ENCODE measurements at places on chromosomes 4 and X.

DNA sequence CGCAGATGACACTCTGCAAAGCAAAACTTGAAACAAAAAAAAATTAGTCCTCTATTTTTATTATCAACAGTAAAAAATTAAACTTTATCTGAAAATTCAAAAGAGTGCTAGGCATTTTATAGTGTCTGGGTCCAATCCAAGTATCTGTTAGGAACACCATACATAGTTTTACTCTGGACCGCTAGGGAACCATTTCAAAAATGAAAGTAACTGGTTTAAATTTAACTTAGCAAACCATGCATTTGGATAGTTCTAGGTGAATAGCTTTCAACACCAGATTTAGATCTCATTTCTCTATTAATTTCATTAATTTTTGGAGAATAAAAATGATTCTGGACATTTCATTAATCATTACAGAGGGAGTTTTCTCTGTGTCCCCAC lies 1.2 kb downstream of the KLKB1 start:
- DNase-seq, result peak; percentile 29

GRCh38 chrX:19840899-19841648 lies 46.3 kb downstream of the SH3KBP1 start:
- DNase-seq, result peak; percentile 3

DNA sequence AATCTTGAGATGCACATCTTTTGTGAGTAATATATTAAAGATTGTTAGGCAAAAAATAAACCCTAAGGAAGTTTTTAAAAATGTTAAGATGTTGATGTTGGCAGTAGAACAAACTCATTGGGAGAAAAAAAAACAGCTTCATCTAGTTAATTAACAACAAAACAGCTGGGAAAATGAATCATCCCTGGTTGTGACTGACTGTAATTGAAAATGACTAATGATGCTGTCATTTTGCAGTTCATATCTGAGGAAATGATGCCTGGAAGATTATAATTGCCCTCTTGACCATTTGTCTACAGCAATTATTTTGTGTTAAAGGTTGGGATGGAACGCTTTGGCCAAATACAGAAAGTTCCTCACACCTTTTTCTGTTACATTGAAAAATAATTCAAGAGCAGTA lies 760.4 kb upstream of the FTHL17 start:
- DNase-seq, result no peak

- no peak for DNase-seq
Measured at GRCh38 chr4:83150653-83151330, 36.3 kb upstream of the PLAC8 start.

GRCh38 chr4:121764303-121764701 lies 662 bp downstream of the SMIM43 start:
- DNase-seq, result no peak

- DNase-seq, result no peak
Measured at GRCh38 chr4:127558088-127558487, 74.7 kb upstream of the INTU start.

DNA sequence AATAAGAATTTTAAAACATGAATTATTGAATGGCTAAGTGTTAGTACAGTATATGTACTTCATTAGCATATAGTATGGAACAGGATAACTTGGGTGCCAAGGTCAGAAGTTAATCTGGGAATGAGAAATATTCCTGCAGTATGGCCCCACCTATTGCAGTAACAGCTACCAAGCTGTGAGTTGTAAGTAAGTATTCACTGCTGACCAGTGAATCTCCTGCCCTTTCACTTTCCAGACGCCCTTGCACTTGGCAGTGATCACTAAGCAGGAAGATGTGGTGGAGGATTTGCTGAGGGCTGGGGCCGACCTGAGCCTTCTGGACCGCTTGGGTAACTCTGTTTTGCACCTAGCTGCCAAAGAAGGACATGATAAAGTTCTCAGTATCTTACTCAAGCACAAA lies 105.1 kb downstream of the NFKB1 start:
- no peak for DNase-seq

GRCh38 chrX:19443869-19444526 lies 71.3 kb downstream of the MAP3K15 start:
- DNase-seq, result no peak

- no peak for DNase-seq
Measured at GRCh38 chr4:105598787-105599186, 46.4 kb downstream of the ARHGEF38 start.

GRCh38 chr4:153497091-153497531 lies 31.0 kb downstream of the TMEM131L start:
- DNase-seq, result no peak

DNA sequence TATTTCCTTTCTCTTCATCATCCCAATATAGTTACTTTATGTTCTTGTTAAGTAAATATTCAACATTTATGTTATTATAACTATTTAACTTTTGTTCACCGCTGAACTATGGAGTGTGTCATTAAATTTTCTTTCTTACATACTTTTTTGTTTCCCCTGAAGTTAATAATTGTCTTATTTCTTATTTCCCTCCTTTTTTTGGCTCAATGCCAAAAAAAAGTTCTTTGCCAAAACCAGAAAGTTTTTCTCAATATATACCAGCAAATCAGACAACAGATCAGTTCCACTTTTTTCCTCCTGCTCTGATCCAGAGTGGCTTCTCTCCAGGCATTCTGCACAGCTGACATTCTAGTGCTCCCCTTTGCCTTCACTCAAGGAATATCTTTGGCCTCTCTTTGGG lies 187.0 kb upstream of the PPARGC1A start:
- DNase-seq, result no peak

GRCh38 chr4:142559986-142560385 lies 286.1 kb downstream of the INPP4B start:
- no peak for DNase-seq

DNA sequence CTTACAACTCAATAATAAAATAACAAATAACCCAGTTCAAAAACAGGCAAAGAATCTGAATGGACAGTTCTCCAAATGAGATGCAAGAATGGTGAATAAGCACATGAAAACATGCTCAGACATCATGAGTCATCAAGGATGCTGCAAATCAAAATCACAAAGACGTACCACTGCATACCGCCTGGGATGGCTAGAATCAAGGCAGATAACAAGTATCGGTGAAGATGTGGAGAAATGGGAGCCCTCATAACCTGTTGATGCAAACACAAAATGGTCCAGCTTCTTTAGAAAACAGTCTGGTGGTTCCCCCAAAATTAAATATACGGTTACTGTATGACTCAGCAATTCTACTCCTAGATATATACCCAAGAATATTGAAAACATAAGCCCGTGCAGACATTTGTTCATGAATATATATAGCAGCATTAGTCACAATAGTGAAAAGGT lies 32.5 kb downstream of the AKAP4 start:
- DNase-seq, result no peak

GRCh38 chr4:19358015-19358414 lies 893.7 kb upstream of the SLIT2 start:
- peak; percentile 2 for DNase-seq
